Stimulated activated CD8-positive, alpha-beta memory T cell treated with anti-CD3 and anti-CD28 coated beads, Interleukin-2, amount 100 ng/mL, for 48 hours (primary cell): ENCODE measurements at places on chromosomes 13 and 19.

GRCh38 chr19:18363787-18364186 is 22.2 kb upstream of the GDF15 start:
- DNase-seq: no peak

GRCh38 chr13:32609428-32609827 is 23.2 kb downstream of the PDS5B start:
- no peak for DNase-seq

- DNase-seq: no peak
Observed at GRCh38 chr13:89097994-89098393, 1426.8 kb downstream of the SLITRK5 start.

DNA sequence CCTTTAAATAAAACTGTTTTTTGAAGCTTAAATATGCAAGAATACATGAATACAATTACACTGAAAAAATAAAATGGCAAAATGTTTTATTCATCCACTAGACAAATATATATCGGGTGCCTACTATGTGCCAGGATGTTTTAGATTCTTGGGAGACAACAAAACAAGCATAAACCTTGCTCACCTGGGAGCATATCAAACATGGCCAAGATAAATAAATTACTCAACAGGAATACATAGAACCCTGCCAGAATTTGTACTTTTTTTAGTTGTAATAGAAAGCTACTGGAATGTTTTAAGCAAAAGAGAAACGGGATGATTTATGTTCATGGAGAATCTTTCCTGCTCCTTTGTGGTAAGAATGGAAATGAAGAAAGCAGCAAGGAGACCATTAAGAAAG is 2358.5 kb upstream of the PCDH20 start:
- no peak for DNase-seq

GRCh38 chr13:78137404-78138142 is 218.9 kb upstream of the EDNRB start:
- no peak for DNase-seq

DNA sequence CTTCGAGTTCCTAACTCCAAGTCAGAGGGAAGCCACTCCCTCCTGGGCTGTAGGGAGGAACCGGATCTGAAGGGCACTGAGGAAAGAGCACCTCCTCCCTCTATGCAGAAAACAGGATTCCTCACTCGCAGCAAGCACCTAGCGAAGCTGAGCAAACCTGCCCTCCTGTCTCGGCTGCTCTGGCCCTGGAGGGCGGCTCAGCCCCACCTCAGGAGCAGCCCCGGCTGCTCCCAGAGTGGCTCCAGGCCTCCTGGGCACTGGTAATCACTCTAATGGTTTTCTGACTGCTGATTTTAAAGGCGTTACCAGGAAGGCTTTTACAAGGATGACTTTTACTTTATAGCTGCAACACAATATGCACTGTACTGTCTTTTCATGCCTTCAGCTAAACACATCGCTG is 312.5 kb downstream of the TEX29 start:
- no peak for DNase-seq

- no peak for DNase-seq
Observed at GRCh38 chr13:67833564-67833963, 603.4 kb upstream of the PCDH9 start.

- DNase-seq: no peak
Observed at GRCh38 chr19:2047076-2047448, 4.0 kb downstream of the MKNK2 start.

DNA sequence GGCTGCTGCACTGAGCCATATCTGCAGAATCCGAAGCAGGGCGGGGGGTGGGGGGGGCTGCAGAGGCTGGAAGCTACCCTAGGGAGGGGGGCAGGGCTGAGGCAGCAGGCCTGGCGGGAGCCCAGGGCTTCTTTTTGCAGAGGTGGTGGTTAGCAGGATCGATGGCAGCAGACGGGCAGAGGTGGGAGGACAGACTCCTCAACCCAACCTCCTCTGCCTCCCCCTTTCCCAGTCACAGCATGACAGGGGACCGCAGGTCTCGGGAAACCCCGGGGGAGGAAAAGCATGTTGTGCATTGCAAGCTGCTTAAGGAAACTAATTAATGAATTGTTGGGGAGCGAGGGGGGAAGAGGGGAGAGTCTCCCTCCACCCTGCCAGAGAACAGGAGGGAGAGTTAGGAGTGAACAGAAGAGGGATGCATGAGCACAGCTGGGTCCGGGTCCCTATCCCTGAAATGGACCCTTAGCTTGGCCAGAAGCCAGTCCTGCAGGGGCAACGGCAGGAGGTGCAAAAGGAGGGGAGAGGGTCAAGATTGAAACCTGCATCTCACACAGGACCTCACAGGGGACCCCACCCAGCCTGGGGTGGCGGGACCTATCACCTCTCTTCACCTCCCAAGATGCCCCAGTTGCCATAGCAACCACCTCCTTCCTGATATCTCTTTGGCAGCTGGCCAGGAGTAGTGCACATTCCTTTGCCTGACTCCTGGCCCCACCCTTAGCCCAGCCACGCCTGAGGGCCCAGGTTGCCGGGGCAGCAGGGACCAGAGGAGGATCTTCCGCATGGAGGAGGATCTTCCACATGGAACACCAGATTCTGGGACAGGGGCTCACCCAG is 1.8 kb downstream of the FXYD7 start:
- no peak for DNase-seq

GRCh38 chr13:34545461-34545860 is 396.6 kb upstream of the NBEA start:
- DNase-seq: no peak

- no peak for DNase-seq
Observed at GRCh38 chr13:56718791-56719190, 421.9 kb upstream of the PRR20A start.

DNA sequence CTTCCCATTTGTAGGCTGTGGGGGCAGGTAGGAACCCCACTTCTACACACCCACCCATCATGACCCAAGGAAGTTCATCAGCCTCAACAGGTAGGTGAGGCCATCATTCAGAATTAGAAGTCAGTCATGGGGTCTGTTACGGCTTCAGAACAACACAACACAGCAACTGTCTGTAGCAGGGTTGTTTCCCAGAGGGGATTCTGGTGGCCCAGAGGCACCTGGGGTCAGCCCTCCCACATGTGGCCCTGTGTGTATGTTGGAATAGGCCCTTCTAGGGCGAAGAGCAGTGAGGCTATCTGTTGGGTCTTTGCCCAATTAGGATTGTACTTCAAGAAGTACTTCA is 3.4 kb downstream of the IGFLR1 start:
- no peak for DNase-seq

DNA sequence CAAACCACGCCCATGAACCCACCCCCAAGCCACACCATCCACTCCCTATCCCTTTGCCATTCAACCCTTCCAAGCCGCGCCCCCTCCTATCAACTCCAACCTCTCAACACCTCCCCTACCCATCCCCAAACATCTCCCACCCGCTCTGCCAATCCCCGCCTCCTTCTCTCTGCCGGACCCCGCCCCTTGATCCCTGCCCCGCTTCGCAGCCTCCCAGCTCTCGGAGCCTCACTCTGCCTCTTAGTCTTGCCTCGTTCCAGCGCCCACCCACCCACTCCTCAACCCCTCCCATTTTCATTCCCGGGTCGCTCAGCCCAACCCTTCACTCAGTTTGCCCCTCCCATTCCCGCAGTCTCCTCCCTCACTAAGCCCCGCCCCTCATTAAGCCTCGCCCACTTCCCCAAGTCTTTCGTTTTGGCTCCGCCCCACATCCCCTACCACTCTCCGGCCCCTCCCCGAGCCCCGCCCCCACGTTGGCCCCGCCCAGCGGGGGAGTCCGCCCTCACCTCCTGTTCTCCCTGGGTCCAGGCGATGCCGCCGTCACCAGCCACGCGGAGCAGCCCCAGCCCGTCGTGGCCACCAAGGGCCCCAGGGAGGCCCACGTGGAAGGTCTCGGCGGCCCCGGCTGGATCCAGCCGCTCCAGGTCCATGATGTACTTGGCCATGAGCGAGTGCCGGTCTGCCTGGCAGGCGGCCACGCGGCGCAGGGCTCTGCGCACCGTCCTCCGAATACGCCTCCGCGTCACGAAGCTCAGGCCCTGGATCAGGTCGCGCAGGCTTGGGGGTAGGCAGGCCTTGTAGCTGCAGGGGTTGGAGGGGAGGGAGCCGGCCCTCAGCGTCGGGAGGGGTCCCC is 5.7 kb downstream of the JAK3 start:
- peak; percentile 75 for DNase-seq

GRCh38 chr13:32340914-32341313 is 25.6 kb downstream of the BRCA2 start:
- no peak for DNase-seq

DNA sequence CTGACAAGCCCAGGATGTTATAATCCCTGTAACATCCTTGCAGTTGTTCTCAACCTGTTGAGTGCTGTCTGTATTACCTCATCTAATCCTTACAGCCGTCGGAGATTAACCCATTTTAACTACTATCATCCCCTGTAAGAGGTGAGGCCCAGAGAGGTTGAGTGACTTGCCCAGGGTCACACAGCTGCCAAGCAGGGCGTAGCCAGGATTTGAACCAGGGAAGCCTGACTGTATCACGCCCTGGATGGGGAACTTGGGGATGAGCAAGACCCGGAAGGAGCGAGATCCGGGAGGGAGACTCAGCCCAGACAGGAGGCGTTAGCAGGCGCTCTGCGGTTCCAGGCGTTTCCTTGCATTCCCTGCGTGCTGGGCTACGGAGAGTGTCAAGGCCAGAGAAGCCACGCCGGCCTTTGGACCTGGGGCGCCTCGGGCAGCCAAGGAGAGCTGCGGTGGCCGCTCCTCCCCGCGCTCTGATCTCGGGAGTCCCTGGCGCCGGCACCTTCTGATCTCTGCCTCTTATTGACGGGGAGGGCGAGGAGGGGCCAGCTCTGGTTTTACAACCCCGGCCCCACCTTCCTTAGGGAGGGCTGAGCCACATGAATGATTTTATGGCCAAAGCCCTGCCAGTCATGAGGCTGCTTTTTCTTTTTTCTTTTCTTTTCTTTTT is 6.2 kb downstream of the SULT2B1 start:
- DNase-seq: no peak

- DNase-seq: no peak
Observed at GRCh38 chr19:6813659-6814058, 41.2 kb downstream of the VAV1 start.

GRCh38 chr19:19280561-19280960 is 7.5 kb upstream of the TM6SF2 start:
- DNase-seq: no peak

DNA sequence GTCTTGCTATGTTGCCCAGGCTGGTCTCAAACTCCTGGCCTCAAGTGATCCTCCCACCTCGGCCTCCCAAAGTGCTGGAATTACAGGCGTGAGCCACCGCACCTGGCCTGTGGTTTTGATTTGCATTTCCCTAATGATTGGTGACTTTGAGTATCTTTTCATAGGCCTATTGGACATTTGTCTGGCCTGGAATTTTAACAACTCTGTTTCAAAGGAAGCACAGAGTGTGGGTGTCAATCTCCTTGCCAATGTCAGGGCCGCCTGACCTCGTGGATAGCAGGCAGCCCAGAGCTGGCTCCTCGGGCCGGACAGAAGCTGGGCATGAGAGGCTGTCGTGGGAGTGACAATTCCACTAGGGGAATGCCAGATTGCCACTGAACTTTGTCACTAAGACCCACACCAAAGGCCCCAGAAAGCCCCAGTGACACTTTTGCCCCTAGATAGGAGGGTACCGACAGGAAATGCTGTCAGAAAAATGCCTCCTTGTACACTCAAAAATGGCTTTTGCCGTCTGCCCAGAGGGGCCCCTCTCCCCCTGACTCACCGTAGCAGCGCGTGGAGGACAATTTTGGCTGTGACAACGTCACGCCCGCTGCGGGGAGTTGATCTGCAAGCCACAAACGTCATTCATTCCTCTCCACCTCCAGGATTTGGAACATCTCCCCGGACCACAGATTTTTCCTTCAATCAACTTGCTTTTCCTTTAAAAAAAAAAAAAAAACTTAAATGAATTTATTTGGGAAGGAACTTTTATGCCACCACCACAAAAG is 11.7 kb upstream of the ADGRE5 start:
- DNase-seq: peak; percentile 86

- DNase-seq: no peak
Observed at GRCh38 chr19:38765214-38765613, 8.1 kb downstream of the LGALS7 start.

DNA sequence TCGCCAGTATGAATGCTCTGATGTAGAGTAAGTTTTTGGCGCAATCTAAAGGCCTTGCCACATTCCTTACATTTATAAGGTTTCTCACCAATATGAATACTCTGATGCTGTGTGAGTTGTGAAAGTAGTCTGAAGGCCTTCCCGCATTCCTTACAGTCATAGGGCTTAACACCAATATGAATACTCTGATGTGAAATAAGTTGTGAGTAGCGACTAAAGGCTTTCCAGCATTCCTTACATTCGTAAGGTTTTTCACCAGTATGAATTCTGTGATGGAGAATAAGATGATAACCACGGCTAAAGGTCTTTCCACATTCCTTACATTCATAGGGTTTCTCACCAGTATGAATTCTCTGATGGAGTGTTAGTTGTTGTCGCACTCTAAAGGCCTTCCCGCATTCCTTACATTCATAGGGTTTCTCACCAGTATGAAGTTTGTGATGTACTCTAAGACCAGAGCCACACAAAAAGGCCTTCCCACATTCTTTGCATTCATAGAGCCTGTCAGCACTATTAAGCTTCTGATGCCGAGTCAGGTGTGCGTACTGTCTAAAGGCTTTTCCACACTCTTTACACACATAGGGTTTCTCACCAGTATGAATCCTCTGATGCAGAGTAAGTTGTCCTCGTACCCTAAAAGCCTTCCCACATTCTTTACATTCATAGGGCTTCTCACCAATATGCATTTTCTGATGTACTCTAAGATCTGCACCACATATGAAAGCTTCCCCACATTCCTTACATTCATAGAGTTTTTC is 14.1 kb upstream of the ZFP14 start:
- DNase-seq: no peak

- DNase-seq: no peak
Observed at GRCh38 chr13:59891053-59891452, 272.7 kb downstream of the DIAPH3 start.

DNA sequence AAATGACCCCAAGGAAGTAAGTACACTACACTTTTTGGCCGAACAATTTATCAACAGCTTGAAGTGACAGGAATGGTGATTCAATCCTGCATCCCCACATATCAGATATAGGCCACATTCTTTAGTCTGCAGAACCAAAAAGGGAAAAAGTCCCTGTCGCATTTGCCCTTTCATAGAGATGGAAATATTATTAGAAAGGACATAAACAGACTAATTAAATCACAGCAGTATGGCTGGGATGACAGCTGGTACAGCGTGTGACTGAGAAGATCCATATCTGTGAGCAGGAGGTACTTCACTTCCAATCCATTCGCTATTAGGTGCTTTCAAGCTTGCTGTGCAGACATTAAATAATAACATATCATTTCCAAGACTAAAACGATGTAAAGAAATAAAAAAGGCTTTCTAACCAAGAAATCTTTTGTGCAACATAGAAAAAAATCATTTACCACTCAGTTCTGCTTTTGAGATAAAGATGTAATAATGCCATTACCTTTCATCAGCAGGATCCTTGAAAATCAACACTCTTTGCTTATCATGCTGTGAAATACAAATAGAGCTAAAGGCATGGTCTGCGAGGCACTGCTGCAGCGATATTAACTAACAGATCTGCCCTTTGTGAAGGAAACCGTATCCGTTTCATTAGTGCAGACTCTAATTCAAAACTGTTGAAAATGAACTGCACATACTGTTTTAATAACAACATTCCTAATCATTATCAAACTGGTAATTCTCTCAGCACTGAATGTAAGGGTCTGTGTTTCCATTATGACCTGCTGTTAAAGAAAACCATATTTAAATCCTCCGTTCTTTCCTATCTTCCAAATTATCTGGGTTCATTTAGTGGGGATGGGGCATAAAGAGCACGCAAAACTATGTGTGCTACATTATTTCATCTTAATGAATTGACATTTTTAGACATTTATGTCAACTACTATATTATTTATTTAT is 245.6 kb downstream of the DACH1 start:
- no peak for DNase-seq
